Urinary bladder (tissue), 4 donors: ENCODE measurements at places on chromosomes 1 and 21.

DNA sequence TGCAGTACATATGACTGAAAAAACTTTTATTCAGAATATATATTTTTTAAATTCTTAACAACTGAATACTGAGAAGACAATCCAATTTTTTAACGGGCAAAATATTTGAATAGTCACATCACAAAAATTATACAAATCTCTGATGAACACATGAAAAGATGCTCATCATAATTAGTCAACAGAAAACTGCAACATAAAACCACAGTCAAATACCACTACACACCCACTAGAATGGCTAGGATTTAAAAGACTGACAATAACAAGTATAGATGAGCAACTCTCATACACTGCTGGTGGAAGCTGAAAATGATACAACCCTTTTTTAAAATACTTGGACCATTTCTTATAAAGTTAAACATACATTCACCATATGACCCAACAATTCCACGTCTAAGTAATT, 87.7 kb upstream of the TNFSF4 start:
- DNase-seq: no peak

DNA sequence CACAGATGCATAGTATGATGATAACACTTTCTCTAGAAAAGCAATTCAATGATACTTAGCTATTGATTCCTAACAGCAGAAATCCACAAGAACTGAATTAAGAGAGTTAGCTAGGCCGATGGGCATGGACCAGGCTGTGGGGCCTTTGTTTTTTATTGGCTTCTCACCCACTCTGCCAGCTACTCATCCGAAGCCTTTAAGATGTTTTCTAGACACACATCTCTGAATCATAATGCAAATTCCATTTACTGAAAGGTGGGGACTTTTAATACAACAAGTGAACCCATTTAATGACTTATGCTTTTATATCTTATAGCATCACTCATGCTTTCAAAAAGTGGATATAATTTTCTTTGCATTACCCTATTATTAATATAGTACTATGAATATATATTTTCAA, 170.2 kb downstream of the RUNX1 start:
- DNase-seq: no peak

GRCh38 chr1:50523548-50523947, 100.3 kb upstream of the DMRTA2 start:
- DNase-seq: no peak

GRCh38 chr1:6245869-6246496, 2.0 kb downstream of the HES3 start:
- no peak for DNase-seq

DNA sequence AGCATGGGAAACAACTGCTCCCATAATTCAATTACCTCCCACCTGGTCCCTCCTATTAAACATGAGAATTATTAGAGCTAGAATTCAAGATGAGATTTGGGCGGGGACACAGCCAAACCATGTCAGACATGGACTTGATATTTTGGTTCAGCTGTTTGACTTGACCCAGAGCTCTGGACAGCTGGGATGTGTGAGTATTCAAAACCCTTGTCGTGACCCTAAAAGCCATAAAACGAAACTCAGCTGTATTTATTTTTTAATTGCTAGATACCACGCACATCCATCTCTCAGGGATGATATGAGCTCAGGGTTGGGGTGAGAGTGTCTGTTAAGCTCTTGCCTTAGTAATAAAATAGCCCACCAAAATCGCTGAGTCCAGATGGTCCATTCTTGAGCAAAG, 45.4 kb downstream of the RCSD1 start:
- no peak for DNase-seq

- no peak for DNase-seq
Observed at GRCh38 chr1:158204458-158204827, 23.7 kb downstream of the CD1D start.

DNA sequence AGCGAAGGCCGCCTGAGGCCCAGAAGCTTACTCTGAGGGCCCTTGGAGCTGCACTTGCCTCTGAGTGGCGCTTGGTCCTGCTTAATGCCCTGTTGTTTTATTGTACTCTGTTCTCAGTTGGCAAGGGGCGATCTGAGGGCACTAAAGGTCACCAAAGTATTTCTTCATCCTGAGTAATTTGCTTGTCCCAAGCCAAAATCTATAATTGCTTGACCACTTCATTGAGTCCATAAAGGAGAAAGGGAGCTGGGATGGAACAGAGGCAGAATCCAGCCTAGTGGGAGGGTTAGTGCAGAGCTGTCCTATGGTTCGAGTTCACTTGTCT, 376 bp upstream of the NUAK2 start:
- DNase-seq: no peak

DNA sequence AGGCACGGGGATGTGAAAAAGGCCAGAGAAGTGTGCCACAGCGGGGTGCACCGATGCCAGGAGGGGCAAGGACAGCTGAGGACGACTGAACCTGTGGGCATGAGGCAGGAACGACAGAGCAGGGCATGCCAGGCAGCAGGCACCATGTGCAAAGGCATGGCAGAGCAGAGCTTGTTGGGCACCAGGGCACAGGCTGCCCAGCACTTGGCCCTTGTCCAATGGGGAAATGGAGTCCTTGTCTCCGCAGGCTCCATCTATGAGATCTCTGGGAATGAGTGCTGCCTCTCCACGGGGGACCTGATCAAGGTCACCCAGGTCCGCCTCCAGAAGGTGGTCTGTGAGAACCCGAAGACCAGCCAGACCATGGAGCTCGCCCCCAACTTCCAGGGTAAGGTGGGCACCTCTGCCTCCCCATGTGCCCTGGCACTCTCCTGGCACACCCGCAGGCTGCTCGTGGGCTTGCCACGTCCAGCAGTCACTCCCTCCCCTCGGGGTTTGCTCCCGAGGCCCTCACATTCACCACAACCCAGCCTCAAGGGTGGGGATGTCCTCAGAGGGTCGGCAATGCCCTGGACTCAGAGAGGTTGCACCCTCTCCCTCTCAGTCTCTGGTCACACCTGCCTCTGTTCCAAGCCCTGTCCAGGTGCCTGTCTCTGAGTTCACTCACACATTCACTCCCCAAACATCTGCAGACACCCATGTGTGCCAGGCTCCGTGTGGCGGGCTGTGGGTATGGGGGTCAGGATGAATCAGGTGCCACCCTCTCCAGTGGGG, 4.2 kb downstream of the THEMIS2 start:
- no peak for DNase-seq

- no peak for DNase-seq
Observed at GRCh38 chr21:44523567-44524413, 16.2 kb downstream of the KRTAP10-1 start.

GRCh38 chr1:17558541-17558940, 19.0 kb downstream of the ARHGEF10L start:
- DNase-seq: no peak

DNA sequence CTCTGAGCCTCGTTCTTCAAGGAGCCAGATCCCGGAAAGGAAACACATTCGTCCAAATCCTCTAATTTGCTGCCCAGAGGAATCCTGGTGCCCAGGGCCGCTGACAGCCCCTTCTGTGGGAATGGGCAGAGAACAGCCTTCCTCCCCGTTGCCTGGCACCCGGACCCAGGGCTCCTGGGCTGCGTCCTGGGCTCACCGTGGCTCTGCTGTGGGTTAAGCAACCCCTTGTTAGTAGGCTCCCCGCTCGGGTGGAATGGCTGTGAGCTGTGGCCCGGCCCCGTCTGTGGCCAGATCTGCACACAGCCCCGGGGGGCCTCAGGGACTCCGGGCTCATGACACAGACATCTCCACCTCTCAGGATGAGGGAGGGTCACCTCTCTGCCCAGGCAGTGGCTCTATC, 122.9 kb upstream of the ARHGEF16 start:
- DNase-seq: no peak

GRCh38 chr21:33931799-33932390, 16.3 kb upstream of the ATP5PO start:
- no peak for DNase-seq

DNA sequence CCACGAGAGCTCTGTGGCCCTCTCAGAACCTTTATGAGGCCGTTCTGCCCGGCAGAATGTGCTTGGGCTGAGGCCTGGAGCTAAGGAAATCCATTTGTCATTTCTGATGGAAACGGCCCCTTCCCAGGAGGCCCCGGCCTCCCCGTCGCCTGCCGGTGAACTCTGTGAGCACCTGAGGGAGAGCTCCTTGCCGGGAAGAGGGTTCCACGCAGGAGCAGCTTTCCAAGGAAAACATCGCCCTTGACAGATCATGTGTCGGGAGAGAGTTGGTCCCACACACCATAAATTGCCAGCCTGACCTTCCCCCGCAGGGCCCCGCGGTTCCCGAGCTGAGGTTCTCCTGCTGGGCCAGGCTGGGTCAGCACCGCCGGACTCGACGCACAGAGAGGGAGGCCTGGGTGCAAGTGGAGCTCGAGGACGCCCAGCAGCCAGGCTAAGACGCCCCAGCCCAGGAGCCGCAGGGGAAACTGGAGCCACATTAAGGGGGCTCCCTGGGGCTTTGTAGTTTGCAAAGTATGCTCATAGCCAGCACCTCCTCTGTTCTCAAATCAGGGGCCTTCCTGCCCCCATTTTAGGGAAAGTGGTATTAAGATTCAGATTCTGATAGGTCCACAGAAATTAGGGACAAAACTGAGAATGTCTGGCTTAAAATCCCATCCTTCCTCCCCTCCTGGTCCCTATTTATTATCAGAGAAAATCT, 239.5 kb downstream of the FOXD2 start:
- no peak for DNase-seq

DNA sequence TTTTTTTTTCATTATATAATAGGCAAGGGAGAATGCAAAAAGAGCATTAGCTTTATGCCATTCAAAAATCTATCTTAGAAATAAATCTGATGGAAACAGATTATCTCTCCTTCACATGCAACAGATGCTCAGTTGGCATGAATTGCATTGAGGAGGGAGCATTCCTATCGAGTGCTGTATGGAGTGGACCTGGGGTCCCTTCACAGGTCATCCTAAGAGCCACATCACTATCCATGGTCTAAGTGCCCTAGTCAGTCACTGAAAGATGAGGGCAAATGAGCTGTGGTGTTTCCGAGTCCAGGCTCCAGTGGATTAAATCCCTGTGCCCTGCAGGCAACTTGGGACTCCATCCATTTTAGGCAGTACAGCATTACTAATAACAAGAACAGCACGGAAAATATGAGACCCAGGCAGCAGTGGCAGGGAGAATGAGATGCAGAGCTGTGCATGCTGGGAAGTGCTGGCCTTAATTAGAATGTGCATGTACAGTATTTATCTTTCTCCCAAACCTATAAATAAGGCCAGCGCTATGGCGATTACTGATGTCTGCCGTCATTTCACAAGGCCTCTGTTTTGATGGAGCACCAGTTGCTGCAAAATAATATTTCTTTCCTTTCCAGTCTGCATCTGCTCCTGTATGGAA, 512.3 kb upstream of the PLXNA2 start:
- DNase-seq: no peak

- no peak for DNase-seq
Observed at GRCh38 chr1:158951956-158952355, 20.6 kb downstream of the PYHIN1 start.

GRCh38 chr1:110375490-110375889, 15.3 kb downstream of the SLC16A4 start:
- no peak for DNase-seq

GRCh38 chr1:39788758-39789570, at the start of gene BMP8B:
Gene BMP8B (minus strand): TSS chr1:39788865. CDS start chr1:39788485, 380 bp downstream.
- DNase-seq: no peak

GRCh38 chr1:232557502-232558191, 72.3 kb downstream of the SIPA1L2 start:
- no peak for DNase-seq

DNA sequence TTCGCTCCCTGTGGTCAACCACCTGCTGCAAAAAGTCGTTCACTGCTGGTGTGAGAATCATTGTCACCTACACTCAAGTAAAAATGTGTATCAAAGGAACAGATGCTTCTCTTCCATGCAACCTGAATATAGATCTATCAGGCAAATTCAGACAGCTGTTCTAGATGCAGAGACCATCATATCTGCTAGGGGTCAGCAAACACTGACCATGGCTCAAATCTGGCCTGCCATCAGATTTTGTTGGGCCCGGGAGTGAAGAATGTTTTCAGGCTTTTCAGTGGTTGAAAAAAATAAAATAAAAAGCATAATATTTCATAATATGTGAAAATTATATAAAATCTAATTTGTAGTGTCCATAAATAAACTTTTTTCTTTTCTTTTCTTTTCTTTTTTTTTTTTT, 199.6 kb downstream of the RGS7 start:
- no peak for DNase-seq

DNA sequence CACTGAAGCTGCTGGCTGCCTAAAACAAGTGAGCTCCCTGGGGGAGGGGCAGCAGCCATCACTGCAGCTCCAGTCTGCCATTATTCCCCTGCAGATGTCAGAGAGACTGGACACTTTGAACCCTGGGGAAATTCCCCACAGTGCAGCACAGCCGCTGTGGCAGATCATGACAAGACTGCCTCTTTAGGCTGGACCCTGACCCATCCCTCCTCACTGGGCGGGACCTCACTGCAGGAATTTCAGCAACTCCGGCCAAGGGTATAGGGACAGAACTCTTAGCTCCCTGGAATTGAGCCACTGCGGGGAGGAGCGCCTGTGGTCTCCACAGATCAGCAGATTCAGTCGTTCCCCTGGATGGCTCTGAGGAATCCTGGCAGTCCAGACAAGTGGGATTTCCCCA, 964.6 kb downstream of the BRINP3 start:
- DNase-seq: no peak

GRCh38 chr1:81125672-81126071, 675.1 kb upstream of the ADGRL2 start:
- DNase-seq: no peak

DNA sequence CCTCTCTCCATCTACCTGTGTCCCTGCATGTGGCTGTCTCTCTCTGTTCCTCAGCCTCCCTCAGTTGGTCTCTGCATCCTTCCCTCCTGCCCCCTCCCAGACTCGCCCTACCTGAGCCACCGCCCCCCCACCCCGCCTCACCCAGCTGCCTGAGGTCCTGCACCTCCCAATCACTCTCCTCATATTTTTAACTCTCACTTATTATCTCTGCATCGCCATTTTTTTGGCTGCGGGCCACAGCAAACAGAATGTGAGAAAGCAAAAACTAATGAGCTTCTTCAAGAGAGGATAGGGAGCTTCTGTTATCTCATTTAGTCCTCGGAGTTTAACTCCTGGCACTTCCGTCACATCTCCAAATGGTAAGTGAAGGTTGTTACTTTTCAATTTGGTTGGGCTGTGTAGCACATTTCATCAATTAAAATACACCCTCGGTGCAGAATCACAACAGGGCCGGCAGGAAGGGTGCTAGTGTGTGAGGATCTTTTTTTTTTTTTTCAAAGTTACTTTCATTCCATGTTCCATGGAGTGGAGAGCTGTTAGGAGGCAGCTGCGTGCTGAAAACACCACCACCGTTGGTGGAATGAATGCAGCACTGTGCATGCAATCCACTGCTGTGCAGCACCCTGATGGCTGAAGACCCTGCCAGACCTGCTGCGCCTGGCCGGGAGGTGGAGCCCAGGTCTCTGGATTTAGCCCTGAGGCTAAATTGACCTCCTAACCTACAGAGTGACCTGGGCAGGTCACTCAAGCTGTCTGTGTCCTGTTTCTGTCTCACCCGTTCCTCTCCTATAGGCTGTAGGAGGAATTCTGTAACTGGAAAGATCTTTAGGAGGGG, 157.2 kb upstream of the NFIA start:
- DNase-seq: no peak

GRCh38 chr1:56200442-56200841, 378.9 kb downstream of the PLPP3 start:
- DNase-seq: no peak
